Activated T-cell treated with anti-CD3 and anti-CD28 coated beads for 4 hours (primary cell): ENCODE measurements at places on chromosomes 3 and 15.

DNA sequence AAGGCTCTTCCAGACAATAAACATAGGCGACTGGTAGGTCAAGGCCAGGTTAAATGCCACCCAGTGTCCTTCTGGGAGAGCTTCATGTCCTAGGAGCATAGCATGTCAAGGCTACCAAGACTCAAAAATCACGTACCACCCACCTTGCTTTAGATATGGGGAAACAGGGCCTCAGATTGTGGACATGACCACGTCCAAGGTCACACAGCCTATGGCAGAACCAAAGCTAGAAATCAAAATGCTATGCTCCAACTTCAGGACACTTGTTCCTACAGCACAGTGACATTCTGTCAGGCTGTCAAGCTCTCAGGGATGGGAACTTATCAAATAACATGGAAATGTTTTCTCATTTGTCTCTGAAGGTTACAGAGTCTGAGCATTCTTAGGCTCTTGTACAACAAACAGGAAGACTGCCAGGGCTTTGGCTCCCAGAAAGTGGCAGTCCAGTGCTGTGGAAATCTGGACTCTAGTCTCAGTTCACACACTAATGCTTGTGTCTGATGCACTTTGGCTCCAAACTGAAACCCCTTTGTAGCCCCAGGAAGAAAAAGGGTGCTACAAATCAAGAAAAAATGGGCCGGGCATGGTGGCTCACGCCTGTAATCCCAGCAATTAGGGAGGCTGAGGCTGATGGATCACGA lies 170.4 kb upstream of the LPP start:
- no peak for DNase-seq

DNA sequence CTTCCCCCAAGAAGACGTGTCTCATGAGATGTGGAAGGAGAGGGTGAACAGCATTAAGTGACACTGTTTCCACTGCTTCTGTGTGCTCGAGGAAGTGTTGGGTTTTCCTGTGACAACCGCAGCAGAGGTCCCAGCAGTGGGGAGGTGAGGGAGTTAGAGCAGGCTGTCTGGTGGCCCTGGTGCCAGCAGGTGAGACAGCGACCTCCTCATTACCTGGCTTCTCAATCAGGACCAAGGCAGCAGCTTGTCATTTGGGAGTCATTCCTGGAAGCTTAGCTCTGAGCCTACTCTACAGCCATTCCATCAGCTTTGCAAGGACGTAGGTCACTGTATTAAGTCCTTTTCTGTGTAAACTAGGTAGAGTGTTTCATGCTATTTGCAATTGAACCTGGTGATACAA lies 63.3 kb upstream of the RGMA start:
- no peak for DNase-seq

DNA sequence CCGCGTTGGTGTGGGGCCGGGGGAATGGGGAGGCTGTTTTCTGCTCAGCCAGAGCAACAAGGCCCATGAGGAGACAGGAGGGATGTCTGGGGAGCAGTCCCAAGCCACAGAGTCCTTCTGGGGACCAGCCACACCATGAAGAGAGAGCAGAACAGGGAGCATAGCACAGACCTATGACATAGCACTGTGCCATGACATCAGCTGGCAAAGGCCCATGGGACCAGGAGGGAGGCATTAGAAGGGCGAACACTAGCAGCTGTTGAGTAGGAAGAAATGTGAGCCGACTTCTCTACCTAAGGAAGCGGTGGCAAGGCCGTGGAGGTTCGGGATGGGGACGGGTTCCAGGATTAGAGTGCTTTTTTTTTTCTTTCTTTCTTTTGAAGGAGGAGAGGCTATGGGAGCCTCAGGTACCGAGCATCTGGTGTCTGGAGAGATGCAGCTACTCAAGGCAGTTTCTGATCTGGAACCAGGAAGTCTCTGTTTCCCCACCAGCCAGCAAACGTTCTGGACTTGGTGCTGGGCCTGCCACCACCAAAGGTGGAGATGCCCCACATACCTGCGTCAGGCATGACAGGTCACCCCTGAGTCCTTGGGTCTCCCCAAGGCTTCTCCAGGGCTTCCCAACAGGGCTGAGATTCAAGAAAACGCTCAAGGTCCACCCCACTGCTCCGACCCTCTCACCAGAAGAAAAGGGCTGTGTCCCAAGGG lies 77.3 kb upstream of the CGNL1 start:
- no peak for DNase-seq

DNA sequence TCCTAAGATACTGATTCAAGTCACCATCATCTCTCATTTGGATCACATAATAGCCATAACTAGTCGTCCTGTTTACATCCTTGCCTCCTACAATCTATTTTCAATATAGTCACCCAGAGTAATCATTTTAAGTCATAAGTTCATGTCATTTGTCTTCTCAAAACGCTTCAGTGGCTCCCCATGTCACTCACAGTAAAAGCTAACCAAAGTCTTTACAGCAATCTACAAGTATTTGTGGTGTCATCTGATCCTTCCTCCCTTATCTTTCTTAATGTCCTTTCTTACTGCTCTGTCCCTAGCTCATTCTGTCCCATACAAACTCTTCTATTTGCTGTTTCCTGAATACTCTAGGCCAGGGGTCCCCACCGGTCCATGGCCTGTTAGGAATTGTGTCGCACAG lies 28.8 kb downstream of the GBE1 start:
- DNase-seq = no peak

DNA sequence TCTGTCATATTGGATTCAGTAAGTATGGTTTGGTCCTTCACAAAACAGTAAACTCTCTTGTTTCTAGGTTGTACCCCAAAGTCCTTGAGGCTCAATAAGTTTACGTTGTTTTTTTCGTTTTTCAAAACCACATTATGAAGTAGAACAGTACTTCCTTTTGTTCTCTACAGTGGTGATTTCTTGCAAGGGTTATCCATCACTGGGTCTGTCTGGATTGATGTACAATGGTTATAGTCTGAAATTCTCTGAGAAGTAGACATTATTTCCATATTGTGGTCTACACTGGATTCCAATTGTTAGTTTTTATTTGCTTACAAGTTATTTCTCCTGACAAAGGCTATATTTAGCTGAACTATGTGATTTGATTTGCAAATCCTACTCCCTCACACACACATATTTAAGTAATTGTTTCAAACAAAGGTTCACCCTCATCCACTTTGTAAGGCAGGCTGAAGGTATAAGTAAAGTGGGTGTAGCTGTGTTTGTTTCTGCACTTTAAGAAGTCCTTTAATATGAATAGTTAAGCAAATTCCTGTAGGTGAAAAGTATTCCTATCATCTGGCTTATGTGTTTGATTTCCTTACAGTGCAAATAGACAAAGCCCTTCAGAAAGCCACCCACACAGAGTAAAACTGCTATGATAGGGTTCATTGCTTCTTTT lies 64.2 kb upstream of the MME start:
- no peak for DNase-seq

DNA sequence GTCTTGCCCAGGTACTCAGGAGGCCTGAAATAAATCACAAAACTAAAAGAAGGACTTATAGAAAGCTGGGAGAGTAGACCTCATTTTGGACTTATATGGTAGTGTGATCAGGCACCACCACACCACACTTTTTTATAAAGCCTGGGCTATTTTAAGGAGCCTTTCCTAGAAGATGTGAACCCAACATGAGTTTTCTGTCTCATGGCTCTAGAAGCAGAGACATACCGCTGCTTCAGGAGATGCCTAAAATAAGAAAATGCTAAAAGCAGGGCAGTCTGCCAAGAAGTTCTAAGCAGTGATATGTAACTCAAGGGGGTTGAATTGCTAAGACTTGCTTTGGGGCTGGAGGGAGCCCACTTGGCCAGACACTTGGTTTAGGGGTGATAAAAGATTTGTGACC lies 49.6 kb downstream of the SUMF1 start:
- no peak for DNase-seq
